ENCODE measurements at places on chromosomes 16 and 17. TPM values are rescaled to one million over a fixed set of nuclear protein-coding genes. Genes with fewer than 3 reads are reported as not detected.

DNA sequence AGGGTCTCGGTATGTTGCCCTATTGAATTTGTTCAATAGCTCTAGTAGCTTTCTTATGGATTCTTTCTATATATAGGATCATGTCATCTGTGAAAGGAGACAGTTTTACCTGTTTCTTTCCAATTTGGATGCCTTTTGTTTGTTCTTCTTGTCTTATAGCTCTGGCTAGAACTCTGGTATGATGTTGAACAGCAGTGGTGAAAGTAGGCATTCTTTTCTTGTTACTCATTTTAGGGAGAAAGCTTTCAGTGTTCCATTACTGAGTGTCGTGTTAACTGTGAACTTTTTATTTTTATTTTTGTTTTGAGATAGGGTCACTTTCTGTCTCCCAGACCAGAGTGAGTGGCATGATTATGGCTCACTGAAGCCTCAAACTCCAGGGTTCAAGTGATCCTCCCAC is 21.2 kb downstream of the EFCAB5 start:
- DNase-seq, result no peak

DNA sequence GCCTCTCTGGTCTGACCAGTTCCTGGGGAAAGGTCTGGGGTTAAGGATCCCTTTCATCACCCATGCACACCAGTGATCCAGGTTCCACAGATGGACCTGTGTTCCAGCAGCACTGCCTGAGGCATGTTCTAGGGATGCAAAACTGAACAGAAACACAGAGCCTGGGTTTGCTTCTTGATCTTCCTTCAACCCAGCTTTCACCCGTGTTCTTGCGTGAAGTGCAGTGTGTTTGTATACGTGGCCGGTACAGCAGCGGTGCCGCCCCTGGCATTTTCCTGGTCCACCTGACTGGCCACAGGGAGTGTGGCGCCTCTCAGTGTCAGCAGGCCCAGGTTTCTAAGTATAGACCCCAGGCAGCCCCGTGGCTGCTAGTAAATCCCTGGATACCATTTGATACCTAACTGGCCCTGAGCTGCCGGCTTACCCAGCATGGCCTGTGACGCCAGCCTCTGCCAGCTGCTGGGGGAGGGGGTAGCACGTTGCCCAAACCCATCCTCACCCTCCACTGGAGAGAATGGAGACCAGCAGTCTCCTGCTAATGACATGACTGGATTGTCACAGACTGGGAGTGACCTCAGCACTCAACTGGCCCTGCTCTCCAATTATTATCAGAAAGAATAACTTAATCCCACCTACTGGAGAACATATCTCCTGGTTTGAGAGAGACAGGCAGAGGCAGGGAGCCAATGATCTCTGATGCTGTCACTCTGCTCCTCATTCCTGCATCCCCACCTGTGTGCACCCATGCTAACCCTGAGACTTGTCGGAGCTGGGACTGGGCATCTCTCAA is 59.2 kb upstream of the LGALS9 start:
- DNase-seq, result no peak

DNA sequence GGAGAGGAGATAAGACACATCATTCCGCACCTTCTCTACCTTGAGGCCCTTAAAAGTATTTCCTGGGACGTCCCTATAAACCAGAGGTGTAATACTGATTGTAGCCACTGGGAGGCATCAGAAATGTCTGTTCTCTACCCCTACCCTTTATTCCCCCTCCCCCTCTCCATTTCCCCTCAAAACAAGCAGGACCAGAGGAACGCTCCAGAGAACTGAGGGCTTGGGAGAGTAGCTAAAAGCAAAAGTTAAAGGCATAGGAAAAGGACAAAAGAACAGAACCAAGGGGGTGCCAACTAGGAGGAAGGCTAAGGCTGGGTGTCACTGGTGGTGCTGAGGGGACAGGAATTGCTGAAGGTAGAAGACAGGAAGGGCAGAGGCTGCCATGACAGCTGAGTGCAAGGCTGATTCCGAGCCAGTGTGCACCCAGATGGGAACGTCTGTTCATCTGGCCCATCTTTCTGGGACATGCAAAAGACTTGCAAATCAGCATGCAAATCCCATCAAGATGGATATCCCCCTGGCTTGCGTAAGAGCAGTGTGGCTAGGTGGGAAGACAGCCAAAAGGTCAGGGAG is 6.7 kb downstream of the CAMTA2 start:
- peak; percentile 71 for DNase-seq

DNA sequence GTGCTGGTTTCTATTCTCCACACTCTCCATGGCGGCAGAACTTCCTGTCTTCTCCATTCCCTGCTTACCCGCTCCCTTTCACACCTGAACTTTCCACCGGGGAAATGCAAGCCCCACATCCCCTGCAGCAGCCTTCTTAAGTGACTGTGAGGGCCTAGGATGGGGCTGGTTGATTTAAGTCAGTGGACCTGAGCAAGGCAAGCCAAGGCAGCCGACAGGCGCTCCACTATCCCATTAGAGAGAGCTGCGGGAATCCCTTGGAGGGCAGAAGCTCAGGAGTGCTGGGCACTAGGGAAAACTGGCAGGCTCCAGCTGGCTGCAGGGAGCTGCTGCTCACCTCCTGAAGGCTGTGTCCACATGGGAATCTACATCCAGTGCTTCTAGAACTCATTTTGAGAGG is 36.1 kb upstream of the SLC25A19 start:
- DNase-seq, result no peak

- DNase-seq, result no peak
Observed at GRCh38 chr16:8742068-8742467, 55.4 kb downstream of the TMEM186 start.

The CSF3 gene
- not detected for polyA plus RNA-seq
